ENCODE measurements at places on chromosomes 5 and 9. TPM values are rescaled to one million over a fixed set of nuclear protein-coding genes. Genes with fewer than 3 reads are reported as not detected.

The ZDHHC11 gene
- polyA plus RNA-seq = not detected

The LCN6 gene
- polyA plus RNA-seq = not detected

The PPP3R2 gene
- not detected for polyA plus RNA-seq

The IL11RA gene
- 5.0 TPM for polyA plus RNA-seq

The TAF11L9 gene
- polyA plus RNA-seq = not detected

The PALM2AKAP2 gene
- polyA plus RNA-seq = not detected

The PCDHA13 gene
- not detected for polyA plus RNA-seq

The EQTN gene
- not detected for polyA plus RNA-seq

The DOCK2 gene
- 42.4 TPM for polyA plus RNA-seq

The GFRA3 gene
- not detected for polyA plus RNA-seq

The ADRA1B gene
- not detected for polyA plus RNA-seq

DNA sequence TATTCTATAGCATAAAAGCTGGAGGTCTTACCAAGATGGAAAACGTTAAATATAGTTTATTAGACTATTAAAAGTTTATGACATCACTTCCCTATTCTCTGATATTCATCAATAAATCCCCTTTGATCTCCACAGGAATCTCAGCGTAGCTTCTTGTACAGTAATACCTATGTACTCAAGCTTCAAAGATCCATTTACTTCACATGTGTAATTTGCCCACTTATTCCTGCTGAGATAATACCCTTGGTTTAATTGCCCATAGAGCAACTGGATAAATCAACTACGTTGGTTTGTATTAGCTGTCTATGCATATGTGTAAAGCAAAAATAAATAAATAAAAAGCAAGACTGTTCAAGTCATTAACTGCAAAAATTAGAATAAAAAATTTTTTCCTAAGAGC, 219.7 kb downstream of the EFNA5 start:
- H3K27ac ChIP-seq = no peak overlapping the region
- no peak for DNase-seq
- no peak overlapping the region for H3K4me3 ChIP-seq
- H3K36me3 ChIP-seq = peaks cover 4% of the 10 kb centered on the region
- H3K27me3 ChIP-seq = peaks cover 2% of the 10 kb centered on the region

DNA sequence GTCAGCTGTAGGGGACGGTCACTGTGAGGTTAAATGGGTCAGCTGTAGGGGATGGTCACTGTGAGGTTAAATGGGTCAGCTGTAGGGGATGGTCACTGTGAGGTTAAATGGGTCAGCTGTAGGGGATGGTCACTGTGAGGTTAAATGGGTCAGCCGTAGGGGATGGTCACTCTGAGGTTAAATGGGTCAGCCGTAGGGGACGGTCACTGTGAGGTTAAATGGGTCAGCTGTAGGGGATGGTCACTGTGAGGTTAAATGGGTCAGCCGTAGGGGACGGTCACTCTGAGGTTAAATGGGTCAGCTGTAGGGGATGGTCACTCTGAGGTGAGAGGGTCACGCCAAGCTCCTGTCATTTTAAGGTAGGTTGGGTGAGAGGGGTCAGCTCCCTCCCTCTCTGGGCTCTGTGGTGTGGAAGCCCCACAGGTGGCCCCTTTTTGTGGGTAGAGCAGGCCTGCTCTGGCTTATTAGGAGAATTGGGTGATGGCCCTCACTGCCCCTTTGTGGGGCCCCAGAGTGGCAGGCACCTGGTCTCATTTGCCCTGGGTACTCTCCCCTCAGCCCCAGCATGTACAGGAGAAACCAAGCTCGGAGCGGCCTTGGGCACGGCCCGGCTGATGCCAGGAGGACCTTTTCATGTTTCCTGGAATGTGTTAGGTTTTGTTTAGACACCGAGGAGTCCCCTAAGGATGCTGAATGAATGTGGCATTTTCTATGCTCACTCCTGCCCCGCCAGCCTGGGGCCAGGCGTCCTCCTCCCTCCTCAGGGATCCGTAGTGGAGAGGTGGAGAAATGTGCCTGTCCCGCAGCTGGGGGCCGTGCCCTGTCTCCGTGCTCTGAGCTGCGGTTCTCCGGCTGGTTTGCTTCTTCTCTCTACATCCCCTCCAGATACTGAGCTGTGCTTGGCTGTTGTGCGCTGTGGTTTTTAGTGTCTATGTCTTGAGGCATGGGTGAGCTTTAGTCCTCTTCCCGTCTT, 31.4 kb downstream of the AHRR start:
- no peak for DNase-seq
- no peaks in the 10 kb centered on the region for H3K4me1 ChIP-seq
- no peak overlapping the region for H3K27ac ChIP-seq

GRCh38 chr9:81537964-81538363, 151.4 kb downstream of the TLE1 start:
- no peaks in the 10 kb centered on the region for H3K36me3 ChIP-seq
- no peaks in the 10 kb centered on the region for H3K27me3 ChIP-seq
- no peak for DNase-seq
- no peak overlapping the region for H3K4me3 ChIP-seq

- H3K36me3 ChIP-seq = no peaks in the 10 kb centered on the region
- no peaks in the 10 kb centered on the region for H3K4me1 ChIP-seq
- no peak overlapping the region for H3K4me3 ChIP-seq
- no peak overlapping the region for H3K27ac ChIP-seq
Observed at GRCh38 chr9:126461608-126462007, 135.0 kb downstream of the MVB12B start.

DNA sequence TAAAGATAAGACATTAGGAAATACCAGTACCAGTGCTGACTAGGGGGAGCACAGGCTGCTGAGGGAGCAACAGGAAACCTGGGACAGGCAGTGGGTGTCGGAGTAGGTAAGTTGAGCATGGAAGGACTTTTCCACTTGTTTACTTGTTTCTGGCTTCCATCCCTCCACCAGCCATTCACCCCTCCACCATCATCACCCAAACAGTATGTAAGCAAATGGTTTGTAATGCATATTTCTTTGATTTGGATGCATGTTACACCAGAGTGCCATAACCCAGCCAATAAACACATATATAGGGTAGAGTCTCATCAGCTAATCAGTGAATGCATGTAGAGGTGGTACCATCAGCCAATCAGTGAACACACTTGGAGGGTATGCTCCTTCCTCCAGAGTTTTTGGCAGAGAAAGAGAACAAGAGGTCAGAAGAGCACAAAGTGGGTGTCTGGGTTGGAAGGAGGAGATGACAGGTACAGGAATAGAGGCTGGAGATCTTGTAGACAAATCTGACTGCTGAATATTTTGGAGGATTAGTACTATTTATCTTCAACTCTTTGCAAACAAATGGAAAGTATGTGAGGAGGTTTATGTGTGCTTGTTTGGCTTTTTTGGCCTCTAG, 37.7 kb upstream of the PDE8B start:
- H3K27ac ChIP-seq = no peak overlapping the region
- no peak overlapping the region for H3K4me3 ChIP-seq
- no peaks in the 10 kb centered on the region for H3K4me1 ChIP-seq
- H3K27me3 ChIP-seq = peaks cover 3% of the 10 kb centered on the region
- no peak for DNase-seq
- no peaks in the 10 kb centered on the region for H3K36me3 ChIP-seq

DNA sequence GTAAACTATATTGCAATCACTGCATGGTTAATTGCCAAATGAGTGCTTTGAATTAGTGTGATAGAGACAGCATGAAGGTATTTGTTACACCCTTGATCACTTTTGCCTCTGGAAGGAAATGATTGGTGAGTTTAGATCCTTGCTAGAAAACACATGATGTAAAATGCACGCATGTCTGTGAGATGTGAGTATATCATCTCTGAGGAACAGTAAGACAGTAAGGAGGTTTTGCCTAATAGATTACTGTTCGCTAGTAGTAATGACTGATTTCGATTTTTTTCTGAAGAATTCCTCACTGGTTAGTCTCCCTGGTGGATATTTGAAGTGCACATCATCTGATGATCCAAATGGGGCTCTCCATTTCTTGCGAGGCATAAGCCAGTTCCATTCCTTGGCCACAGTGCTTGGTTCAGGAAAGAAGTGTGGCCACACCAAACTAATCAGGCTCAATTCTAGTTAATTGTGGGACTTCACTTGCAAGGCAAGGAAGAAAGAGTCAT, 156.4 kb upstream of the ADRA1B start:
- H3K36me3 ChIP-seq = no peaks in the 10 kb centered on the region
- H3K4me1 ChIP-seq = peaks cover 4% of the 10 kb centered on the region
- no peak overlapping the region for H3K4me3 ChIP-seq
- DNase-seq = no peak

GRCh38 chr9:76452839-76453238, 6.1 kb upstream of the GCNT1 start:
- no peak overlapping the region for H3K27ac ChIP-seq
- no peak for DNase-seq
- no peak overlapping the region for H3K4me3 ChIP-seq
- H3K4me1 ChIP-seq = peaks cover 10% of the 10 kb centered on the region
- H3K27me3 ChIP-seq = no peaks in the 10 kb centered on the region
- no peaks in the 10 kb centered on the region for H3K36me3 ChIP-seq

DNA sequence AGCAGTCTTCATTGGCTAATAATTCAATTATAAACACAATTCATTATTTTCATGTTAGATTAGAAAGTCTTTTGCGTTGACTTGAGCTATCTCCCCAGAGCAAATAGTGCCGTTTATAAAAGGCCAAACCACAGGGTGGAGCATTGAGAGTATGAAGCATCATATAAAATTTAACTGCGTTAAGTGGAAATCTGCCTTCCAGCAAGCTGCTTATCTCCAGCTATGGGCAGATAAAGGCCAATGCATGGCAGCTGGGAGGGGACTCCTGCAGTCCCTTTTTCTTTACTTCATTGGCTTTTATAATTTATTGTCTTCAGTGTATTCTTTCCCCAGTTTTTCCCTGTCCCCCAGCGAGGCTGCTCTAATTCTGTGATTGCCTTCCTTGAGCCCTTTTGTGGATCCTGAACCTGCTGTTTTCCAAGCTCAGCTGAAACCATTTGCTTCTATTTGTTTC, 113.7 kb downstream of the TMEM232 start:
- H3K4me3 ChIP-seq = no peak overlapping the region
- H3K27me3 ChIP-seq = peaks cover 2% of the 10 kb centered on the region
- no peaks in the 10 kb centered on the region for H3K36me3 ChIP-seq
- no peaks in the 10 kb centered on the region for H3K4me1 ChIP-seq
- DNase-seq = no peak

- no peaks in the 10 kb centered on the region for H3K4me1 ChIP-seq
- DNase-seq = no peak
- no peak overlapping the region for H3K27ac ChIP-seq
- H3K27me3 ChIP-seq = peaks cover 4% of the 10 kb centered on the region
Observed at GRCh38 chr9:86548220-86548619, 194.0 kb upstream of the TUT7 start.

- H3K4me1 ChIP-seq = no peaks in the 10 kb centered on the region
- peaks cover 1% of the 10 kb centered on the region for H3K27me3 ChIP-seq
- H3K4me3 ChIP-seq = no peak overlapping the region
- no peak for DNase-seq
- H3K36me3 ChIP-seq = no peaks in the 10 kb centered on the region
- H3K27ac ChIP-seq = no peak overlapping the region
Observed at GRCh38 chr9:18463991-18464390, 10.0 kb upstream of the ADAMTSL1 start.

GRCh38 chr9:103615994-103616393, 478.1 kb upstream of the SMC2 start:
- no peaks in the 10 kb centered on the region for H3K36me3 ChIP-seq
- no peaks in the 10 kb centered on the region for H3K27me3 ChIP-seq

DNA sequence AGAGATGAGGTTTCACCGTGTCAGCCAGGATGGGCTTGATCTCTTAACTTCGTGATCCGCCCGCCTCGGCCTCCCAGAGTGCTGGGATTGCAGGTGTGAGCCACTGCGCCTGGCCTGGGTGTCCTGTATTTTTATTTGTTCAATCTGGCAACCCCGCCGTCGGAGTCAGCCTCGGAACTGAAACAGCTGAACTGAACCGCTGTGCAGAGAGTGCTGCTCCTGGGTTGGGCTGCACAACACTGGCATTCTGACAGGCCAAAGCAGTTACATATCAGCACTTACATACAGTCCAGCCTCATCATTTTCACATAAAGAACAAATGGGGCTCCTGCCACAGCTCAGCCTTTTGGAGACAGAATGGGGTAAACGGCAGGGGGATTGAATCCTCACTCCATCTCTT, 185.6 kb downstream of the C9orf50 start:
- peaks cover 18% of the 10 kb centered on the region for H3K27me3 ChIP-seq
- peaks cover 32% of the 10 kb centered on the region for H3K4me1 ChIP-seq
- no peak for DNase-seq
- no peaks in the 10 kb centered on the region for H3K36me3 ChIP-seq

- H3K4me1 ChIP-seq = no peaks in the 10 kb centered on the region
- no peak for DNase-seq
- no peak overlapping the region for H3K4me3 ChIP-seq
Observed at GRCh38 chr5:149407323-149408251, 28.5 kb upstream of the IL17B start.

DNA sequence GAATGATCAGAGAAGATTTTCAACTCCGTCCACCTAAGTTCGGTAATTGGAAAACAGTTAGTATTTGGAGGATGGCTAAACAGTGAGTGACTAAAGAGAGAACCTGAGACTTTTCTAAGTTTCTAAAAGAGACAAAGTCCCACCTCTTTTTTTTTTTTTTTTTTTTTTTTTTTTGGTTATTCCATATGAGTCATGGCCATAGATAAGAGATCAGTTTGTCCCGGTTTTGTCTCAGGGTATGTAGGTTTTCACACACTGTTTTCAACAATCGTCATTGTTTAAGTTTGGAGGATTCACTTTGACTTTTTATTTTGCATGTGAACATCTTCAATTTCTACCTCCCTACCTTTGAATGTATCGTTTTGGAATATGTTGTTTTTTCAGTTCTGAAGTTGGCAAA, 85.9 kb downstream of the NTRK2 start:
- no peaks in the 10 kb centered on the region for H3K36me3 ChIP-seq
- H3K27ac ChIP-seq = no peak overlapping the region
- no peak for DNase-seq

DNA sequence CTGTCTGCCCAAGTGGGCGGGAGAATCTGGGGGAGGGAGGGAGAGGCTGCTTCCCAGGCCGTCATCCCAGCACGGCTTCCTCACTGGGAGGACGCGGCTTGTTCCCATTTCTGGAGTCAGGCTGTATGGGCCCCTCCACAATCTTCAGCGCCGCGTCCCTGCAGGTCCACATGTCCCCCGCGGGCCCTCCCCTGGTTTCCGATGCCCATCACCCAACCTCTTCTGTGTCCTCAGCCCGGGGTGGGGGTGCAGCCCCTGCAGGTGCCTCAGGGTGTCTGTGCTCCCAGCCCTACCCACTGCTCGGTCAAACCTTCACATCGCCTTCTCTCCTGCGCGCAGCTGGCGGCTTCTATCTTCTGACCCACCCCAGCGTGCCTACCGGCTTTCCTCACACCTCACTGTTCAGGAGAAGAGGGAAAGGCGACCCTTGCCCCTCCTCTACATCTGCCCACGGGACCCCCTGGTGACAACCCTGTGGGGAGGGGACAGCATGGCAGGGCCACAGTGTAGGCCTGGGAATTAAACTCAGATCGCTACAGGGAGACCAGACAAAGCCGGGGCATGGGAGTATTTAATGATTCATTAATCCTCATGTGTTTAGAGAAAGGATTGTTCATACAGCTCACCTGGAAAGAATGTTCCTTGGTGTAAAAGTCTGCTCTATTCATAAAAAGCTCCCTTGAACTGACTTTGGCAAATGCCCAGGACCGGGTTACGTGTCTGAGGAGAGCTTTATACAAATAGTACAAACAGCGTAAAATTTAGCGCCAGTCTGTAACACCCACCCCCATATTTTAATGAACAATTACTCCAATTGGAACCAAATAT, 145.1 kb downstream of the IRX1 start:
- no peak overlapping the region for H3K4me3 ChIP-seq
- H3K36me3 ChIP-seq = no peaks in the 10 kb centered on the region
- H3K27me3 ChIP-seq = peaks cover 3% of the 10 kb centered on the region
- DNase-seq = no peak
- no peaks in the 10 kb centered on the region for H3K4me1 ChIP-seq
